ENCODE measurements at places on chromosomes 1 and 21. TPM values are rescaled to one million over a fixed set of nuclear protein-coding genes. Genes with fewer than 3 reads are reported as not detected.

GLRX2 gene
- total RNA-seq: 8.9 TPM

KLF17 gene
- not detected for total RNA-seq

DNA sequence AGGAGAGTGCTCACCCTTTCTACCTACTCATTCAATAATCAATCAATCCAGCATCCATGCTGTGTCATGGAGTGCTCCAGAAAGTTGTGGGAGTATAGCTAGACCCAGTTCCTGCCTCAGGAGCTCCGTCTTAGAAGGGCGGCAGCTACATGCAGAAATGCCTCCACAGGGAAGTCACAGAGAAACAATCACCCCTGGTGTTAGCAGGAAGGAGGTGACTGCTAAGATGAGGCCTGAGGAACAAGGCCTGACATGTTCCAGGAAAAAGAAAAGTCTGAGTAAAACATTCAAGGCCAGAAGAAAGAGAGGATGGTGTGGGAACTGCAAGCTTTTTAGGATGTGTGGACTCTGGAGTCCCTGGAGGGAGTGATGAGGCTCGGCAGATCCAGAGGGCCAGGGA lies 142.5 kb upstream of the MAGI3 start:
- no peak for DNase-seq
- no peak overlapping the region for H3K27ac ChIP-seq
- no peaks in the 10 kb centered on the region for H3K36me3 ChIP-seq
- H3K4me1 ChIP-seq: peaks cover 38% of the 10 kb centered on the region

DNA sequence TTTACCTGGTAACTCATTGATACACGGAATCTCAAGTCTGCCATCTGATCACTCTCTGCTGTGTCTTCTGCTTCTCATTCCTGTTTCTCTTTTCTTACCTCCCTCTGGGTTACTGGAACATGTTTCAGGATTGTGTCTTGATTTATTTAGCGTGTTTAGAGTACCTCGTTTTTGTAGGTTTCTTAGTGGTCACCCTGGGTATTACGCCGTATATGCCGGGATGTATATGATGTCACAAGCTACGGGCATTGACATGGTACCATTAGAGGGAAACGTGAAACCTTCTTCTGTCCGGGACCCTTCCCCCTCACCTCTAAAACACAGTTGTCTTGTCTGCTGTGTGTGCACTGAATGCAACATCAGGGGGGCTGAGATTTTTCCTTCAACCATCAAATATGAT lies 2.8 kb downstream of the ACTRT2 start:
- no peak overlapping the region for H3K27ac ChIP-seq
- H3K4me3 ChIP-seq: no peak overlapping the region
- H3K36me3 ChIP-seq: no peaks in the 10 kb centered on the region

- DNase-seq: no peak
- H3K27me3 ChIP-seq: no peaks in the 10 kb centered on the region
- no peak overlapping the region for H3K4me3 ChIP-seq
- H3K36me3 ChIP-seq: no peaks in the 10 kb centered on the region
- H3K27ac ChIP-seq: no peak overlapping the region
- H3K4me1 ChIP-seq: peaks cover 13% of the 10 kb centered on the region
Measured at GRCh38 chr1:188429386-188429785, 1600.6 kb downstream of the PLA2G4A start.

GRCh38 chr1:69148731-69149130 lies 419.0 kb upstream of the LRRC7 start:
- DNase-seq: no peak
- H3K27me3 ChIP-seq: no peaks in the 10 kb centered on the region
- peaks cover 4% of the 10 kb centered on the region for H3K4me1 ChIP-seq
- H3K27ac ChIP-seq: no peak overlapping the region
- H3K4me3 ChIP-seq: no peak overlapping the region
- no peaks in the 10 kb centered on the region for H3K36me3 ChIP-seq

- no peak overlapping the region for H3K4me3 ChIP-seq
- DNase-seq: no peak
- H3K4me1 ChIP-seq: peaks cover 64% of the 10 kb centered on the region
- peaks cover 26% of the 10 kb centered on the region for H3K27me3 ChIP-seq
- no peak overlapping the region for H3K27ac ChIP-seq
- no peaks in the 10 kb centered on the region for H3K36me3 ChIP-seq
Measured at GRCh38 chr1:201020721-201021629, 2.5 kb downstream of the KIF21B start.

Measured in mesothelial cell of epicardium (in vitro differentiated cells).